Thoracic aorta (tissue), 2 donors: ENCODE measurements at places on chromosomes 3 and 15. TPM values are rescaled to one million over a fixed set of nuclear protein-coding genes. Genes with fewer than 3 reads are reported as not detected.

DNA sequence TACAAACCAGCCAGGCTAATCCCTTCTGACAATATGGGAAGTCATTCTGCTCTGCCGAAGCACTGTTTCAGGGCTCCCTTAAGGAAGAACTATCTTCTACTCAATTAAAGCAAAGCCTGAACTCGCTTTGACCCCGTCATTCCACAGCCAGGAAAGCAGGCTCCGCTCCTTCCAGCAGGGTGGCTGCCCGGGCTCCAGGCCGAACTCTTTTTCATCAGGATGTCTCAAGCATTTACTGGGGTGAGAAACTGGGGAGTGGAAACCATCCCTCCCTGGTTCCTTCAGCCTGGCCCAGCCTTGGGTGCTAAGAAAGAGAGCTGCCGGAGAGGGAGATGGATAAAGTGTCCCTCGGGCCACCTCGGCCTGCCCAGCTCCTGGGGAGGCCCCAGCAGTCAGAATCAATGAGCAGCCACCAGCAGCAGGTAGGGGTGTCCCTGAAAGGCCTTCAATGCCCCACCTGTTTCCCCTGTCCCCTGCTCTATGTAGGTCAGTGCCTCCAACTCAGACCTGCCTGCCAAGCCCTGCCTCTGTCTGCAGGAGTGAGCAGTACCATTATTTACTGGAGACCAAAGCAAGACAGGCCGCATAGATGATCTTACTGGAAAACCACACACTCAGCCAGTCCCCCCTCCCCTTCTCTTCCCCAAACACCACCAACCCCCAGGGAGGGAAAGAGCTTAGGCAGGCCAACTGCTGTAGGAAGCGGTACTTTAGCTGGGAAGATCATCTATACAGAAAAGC lies 225.6 kb upstream of the TLE3 start:
- no peak for DNase-seq

GRCh38 chr3:57777774-57778173 lies 21.7 kb downstream of the SLMAP start:
- no peak for DNase-seq

Gene TMEM42
- total RNA-seq = 3.0 TPM

- DNase-seq = no peak
Measured at GRCh38 chr15:94610485-94610884, 379.1 kb downstream of the MCTP2 start.

GRCh38 chr15:89656116-89656815 lies 999 bp upstream of the KIF7 start:
- DNase-seq = no peak

GRCh38 chr3:171797265-171797679 lies 13.0 kb downstream of the PLD1 start:
- no peak for DNase-seq

DNA sequence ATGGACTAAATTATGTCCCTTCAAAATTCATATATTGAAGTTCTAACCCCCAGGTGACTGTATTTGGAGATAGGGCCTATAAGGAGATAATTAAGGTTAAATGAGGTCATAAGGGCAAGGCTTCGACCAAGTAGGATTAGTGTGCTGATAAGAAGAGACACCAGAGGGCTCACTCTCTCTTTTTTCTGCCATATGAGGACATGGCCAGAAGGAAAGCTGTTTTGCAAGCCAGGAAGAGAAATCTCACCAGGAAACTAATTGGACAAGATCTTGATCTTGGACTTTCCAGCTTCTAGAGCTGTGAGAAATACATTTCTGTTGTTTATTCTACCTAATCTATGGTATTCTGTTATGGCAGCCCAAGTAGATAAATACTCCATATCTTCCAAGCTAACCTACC lies 503.6 kb upstream of the NAALADL2 start:
- DNase-seq = no peak

DNA sequence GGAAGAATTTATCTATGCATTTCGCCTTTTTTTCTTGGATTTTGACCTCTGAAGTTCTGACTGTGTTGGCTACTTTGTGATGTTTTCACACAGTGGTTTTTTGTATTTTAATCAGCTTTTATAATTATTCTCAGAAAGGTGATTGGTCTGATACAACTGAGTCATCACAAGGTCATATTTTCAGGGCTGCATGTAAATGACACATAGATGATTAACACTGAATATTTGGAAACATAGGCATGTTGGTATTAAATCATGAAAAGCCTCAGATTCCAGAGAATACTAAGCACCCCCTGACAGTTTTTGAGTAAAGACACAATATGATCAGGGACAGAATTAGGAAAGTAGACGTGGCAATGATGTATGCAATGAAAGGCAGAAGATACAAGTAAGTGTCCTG lies 175.5 kb upstream of the SLCO3A1 start:
- DNase-seq = no peak

Gene PPARG
- 8.5 TPM for total RNA-seq

GRCh38 chr15:49769225-49769624 lies 148.4 kb downstream of the DTWD1 start:
- DNase-seq = no peak

Gene CCDC13
- 1.5 TPM for total RNA-seq

Gene ANKDD1A
- total RNA-seq = 27.5 TPM

Gene KNL1
- 0.27 TPM for total RNA-seq

Gene RETNLB
- total RNA-seq = not detected

DNA sequence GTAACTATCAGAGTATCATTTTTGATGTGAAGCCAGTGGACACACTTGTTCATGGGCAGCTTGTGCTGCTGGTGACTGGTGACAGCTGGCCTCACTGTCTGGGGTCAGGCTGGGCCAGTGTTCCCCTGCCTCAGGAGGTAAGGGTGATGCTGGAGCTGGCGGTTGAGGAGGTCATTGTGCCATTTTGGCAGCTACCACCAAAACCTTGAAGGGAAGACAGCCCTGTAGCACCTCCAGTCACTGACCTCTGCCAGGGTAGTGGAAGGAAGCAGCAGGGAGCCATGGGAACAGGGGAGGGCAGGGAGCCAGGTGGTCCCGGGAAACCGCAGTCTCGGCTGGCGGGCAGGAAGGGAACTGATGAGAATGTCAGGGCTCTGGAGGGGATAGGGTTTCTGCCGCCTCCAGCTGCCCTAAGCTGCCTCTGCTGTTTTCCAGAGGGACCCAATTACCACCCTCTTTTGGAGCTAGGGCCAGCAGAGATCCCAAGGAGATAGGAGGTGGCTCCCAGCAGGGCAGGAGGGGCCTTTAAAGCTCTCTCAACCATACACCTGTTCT lies 24.8 kb downstream of the FOXL2NB start:
- DNase-seq = no peak

Gene NOX5
- 0.92 TPM for total RNA-seq

GRCh38 chr15:81216422-81216821 lies 19.7 kb downstream of the IL16 start:
- no peak for DNase-seq

DNA sequence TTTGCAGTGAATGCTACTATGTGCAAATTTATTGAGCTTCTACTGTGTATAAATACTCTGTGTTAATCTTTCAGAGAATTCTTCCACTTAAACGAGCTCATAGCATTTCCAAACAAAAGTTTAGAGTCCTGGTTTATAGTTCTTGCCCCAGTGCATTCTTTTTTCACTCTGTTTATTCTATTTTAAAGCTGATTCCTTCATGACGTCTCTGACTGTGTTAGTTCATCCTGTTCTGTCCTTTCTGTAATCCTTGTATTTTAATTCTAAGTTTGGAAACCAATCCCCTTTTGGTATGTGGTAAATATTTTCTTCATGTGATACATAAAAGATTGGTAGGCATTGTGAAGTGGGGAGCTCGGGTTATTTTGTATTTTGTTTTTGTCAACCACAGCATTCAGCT lies 18.7 kb downstream of the P2RY14 start:
- no peak for DNase-seq

Gene MED12L
- total RNA-seq = 2.0 TPM

DNA sequence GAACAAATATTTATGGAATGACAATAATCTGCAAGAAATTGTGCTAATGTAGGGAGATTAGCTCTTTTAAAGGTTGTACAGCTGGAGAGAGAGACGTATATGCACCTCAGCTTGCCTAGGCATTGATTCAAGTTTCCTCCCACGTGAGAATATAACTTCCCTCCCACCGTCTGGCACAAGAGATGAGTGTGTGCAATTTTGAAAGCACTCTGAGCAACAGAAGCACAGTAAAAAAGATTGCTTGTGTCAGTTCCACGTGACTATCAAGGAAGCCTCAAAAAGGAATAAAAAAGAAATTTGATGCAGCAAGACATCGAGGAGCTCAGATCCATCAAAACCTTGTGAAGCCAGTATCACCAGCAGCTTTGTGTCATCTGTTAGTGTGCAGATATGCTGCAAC lies 435.3 kb downstream of the TUSC7 start:
- no peak for DNase-seq

- DNase-seq = no peak
Measured at GRCh38 chr15:83430441-83430840, 16.7 kb upstream of the SH3GL3 start.

DNA sequence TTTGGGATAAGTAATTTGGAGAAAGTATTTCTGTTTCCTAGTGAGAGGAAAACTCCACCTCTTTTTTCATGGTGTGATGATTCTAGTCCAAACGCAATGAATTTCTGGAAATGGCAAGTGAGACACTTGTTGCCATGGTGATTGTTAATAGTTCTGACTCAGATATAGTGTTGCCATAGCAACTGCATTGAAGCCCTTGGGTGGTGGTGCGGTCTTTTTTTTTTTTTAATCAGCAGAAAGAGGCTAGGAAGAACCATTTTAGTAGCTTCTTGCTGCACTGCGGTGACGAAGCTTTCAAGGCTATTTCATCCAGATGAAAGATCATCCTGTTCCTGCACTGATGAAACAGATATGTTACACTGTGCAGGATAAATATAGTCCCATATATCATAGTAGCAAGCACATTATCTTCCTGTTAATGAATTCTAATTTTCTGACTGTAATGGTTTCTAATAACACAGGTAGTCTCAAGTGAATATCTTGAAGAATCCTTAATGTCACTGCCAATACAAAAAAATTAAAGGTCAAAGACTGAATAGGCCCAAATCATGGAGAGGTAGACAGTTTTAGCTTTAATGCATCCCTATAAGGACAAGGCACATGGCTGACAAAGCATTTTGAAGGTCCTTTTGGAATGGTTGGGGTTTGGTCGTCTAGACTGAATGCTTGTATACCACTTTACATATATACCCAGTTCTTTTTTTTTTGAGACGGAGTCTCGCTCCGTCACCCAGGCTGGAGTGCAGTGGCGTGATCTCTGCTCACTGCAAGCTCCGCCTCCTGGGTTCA lies 125.1 kb upstream of the ZBTB20 start:
- DNase-seq = no peak

GRCh38 chr15:47376190-47376589 lies 341.1 kb upstream of the SEMA6D start:
- no peak for DNase-seq

DNA sequence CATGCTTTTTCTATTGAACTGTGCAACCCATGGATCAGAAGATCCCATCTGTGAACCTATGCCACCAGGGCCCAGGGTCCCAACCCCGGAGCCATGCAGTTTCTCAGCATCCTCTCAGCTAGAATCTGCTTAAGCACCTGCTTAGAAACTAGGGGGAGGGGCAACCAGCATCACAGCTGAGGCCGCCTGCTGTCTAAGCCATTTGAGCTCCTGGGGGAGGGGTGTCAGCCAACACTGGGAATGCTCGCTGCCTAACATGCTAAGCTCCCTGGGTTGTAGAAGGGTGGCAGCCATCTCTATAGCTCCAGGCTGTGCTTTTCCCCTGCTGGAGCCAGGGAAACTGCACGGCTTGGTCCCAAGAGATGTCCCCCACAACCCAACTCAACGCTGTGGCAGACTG lies 322.8 kb downstream of the EDEM1 start:
- DNase-seq = no peak

DNA sequence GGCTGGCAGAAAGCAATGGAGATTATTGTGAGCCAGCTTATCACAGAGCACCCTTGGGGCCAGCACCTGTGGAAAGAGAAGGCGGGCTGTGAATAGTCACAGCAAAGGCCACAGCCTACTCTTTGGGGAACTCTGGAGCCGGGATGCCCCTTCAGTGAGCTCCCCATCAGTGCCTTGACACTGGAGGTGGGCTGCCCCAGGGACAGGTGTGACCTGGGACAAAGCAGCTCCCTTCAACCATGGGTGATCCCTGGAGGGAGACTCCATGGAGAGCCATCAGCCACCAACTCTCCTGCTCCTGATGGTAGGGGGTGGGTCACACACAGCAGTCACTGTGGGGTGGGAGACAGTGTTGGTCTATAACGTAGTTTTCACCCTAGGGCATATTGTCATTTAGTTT lies 5.8 kb downstream of the TTC21A start:
- DNase-seq = no peak

- no peak for DNase-seq
Measured at GRCh38 chr3:14425581-14426304, 23.3 kb downstream of the SLC6A6 start.

Gene FOXL2NB
- total RNA-seq = not detected

- no peak for DNase-seq
Measured at GRCh38 chr3:28013864-28014473, 227.4 kb upstream of the CMC1 start.

- no peak for DNase-seq
Measured at GRCh38 chr3:105832644-105833043, 36.2 kb downstream of the CBLB start.

DNA sequence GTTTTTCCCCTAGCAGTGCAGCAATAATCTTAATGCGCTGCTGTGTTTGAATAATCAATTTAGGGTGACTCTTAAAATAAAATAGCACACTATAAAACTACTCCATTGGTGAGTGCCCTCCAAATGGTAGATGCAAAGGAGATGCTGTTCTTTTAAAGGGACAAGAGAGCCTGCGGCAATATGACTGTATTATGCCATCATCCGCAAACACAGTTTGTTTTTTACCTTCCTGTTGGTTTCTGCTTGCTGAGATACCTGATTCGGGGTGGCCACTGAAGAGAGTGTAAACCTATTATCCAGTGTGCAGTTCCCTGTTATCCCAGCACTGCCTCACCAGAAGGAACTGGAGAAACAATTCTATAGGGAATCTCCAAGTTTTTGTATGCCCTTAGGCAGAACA lies 523.1 kb upstream of the TGFBR2 start:
- no peak for DNase-seq

GRCh38 chr15:64582202-64582601 lies 121.8 kb downstream of the ZNF609 start:
- no peak for DNase-seq

- DNase-seq = no peak
Measured at GRCh38 chr15:47607695-47608094, 109.6 kb upstream of the SEMA6D start.

Gene NR1I2
- total RNA-seq = not detected

Gene KLHL40
- total RNA-seq = not detected

Gene EFL1
- total RNA-seq = 9.2 TPM

GRCh38 chr3:42764561-42765295 lies 8.3 kb downstream of the CCDC13 start:
- DNase-seq = no peak

- DNase-seq = no peak
Measured at GRCh38 chr15:39110746-39111145, 470.1 kb upstream of the THBS1 start.

Gene SMAD6
- total RNA-seq = 73.3 TPM

- DNase-seq = no peak
Measured at GRCh38 chr3:128969993-128970739, 23.7 kb downstream of the CFAP92 start.

DNA sequence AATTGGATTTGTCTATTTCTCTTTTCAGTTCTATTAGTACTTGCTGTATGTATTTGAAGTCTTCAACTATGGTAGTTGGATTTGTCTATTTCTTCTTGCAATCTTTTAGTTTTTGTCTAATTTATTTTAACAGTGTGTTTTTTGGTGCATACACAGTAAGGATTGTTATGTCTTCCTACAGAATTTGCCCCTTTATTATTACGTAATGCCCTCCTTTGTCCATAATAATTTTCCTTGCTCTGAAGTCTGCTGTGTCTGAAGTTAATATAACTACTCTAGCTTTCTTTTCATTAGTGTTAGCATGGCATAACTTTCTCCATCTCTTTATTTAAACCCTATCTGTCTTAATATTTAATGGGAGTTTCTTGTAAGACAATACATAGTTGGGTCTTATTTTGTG lies 105.1 kb upstream of the STT3B start:
- DNase-seq = no peak
